GM04503 (cell line): ENCODE measurements at places on chromosomes 16 and 17.

- no peak for DNase-seq
These were observed 6.3 kb upstream of the ERCC4 start for GRCh38 chr16:13913374-13914292.

- no peak for DNase-seq
These were observed 20.2 kb downstream of the TENT4B start for GRCh38 chr16:50173316-50173715.

- DNase-seq, result no peak
These were observed 4.7 kb upstream of the MRPS34 start for GRCh38 chr16:1777375-1778199.

DNA sequence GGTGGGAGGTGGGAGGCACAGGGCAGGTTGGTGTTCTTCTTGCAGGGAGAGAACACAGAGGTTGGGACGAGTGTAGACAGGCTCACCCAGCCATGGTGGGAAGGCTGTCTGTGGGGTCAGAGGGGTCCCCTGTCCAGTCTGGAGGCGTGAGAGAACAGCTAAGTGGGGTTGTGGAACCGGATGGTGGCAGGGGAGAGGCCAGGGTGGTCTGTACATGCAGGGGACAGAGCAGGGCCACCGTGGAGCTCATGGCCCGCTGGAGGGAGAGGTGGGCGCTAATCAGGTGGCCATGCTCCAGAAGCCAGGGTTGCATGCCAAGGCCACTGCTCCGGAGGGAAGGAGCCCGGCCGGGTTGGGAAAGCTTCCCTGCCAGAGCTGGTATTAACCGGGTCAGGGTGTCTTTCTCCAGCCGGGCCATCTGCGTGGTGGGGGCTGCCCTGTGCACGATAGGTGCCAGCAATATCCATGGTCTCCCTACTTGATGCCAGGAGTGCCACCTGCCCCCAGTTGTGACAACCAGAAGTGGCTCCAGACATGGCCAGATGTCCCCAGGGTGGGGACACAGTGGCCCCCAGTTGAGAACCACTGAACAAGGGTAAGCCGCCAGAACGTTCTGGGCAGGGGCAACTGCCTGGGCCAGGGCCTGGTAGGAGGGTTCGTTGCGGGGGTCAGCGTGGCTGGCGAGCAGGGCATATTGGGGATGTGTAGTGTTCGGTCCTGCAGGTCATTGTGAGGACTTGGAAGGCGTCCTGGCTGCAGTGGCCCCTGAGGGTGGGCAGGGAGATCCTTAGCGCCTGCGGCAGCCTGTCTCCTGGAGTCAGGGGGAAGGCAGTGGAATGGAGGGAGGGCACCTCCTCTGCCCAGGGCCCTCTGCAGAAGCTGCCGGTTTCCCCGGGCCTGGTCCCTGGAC, 5.1 kb downstream of the SNN start:
- DNase-seq, result no peak

GRCh38 chr16:87728026-87728425, 37.8 kb downstream of the KLHDC4 start:
- DNase-seq, result no peak

- DNase-seq, result no peak
These were observed 228.0 kb downstream of the C16orf78 start for GRCh38 chr16:49601576-49601975.

DNA sequence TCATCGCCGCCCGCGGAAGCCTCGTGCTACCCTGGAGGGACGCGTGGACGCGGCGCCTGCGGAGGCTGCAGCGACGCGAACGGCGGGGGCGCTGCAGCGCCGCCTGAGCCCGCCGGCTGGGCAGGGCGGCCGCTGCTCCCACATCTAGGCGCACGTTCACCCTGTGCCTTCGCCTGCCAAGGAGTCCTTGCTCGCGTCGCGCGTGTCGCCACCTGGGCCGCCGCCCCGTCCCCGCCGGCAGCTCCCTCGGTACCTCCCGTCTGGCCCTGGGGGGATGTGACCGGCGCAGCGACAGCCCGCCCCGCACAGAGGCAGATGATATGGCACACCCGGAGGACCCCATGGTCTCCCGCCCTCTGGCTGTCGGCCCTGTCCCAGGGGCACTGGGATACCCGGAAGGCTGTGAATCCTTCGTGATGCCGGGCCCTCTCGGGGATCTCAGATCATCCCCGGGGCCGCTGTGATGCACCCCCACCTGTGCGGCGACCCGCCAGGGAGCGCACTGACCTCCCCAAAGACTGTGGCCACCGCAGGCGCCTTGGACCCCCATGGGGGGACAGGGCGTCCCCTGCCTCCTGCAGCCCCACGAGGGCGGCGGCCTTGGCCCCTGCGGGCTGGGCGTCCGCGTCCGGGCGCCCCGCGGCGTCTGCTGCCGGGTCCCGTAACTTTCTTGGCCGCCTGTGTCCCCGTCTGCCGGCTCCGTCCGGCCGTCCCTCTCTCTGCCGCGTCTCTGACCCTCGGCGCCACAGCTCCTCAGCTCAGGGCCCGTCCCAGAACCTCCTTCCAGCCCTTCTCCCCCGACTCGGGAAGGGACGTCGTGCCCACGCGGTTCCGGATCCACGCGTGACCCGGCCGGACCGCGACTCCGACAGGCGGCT, 689 bp upstream of the TBC1D24 start:
- no peak for DNase-seq

GRCh38 chr17:69854225-69854780, 220.7 kb upstream of the KCNJ16 start:
- DNase-seq, result no peak

DNA sequence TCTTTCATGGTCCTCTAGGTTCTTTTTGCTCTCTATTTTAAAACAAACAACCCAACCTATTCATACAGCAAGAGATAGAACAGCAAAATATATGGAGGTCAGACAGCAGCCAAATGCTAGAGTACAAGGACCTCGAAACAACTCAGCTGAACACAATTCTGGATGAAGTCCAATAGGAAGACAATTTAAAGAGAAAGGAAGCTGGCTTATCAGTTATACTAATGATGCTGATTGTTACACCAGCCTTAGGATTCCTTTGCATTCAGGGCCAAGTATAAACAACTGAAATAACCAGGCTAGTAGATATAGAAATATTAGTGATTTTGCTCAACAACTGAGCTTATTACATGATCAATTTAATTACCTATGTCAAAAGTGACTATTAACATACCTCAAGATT, 2.5 kb downstream of the SSH2 start:
- DNase-seq, result no peak

GRCh38 chr17:39787743-39788484, 50.2 kb downstream of the GRB7 start:
- no peak for DNase-seq

GRCh38 chr17:17564323-17564722, 27.2 kb downstream of the PEMT start:
- DNase-seq, result no peak

GRCh38 chr17:67606896-67607604, 110.7 kb upstream of the NOL11 start:
- DNase-seq, result no peak

- peak; percentile 0 for DNase-seq
These were observed 417.1 kb downstream of the TMEM114 start for GRCh38 chr16:8173111-8173644.

DNA sequence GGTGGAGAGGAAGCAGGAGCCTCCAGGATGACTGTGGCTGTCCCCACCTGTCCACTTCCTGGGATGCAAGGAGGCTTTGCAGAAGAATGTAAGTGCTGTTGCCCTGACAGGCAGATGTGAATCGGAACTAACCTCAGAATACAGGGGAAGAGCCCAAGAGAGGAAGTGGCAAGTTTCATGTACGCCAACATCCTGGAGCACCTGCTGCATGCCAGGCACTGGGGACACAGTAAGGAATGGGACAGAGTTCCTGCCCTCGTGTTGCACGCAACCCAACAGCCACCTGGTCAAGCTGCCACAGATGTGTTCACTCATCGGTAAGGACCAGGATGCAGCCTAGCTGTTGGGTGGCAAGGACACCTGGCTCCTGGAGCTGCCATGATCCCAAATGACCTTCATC, 98.6 kb upstream of the RPL38 start:
- no peak for DNase-seq

DNA sequence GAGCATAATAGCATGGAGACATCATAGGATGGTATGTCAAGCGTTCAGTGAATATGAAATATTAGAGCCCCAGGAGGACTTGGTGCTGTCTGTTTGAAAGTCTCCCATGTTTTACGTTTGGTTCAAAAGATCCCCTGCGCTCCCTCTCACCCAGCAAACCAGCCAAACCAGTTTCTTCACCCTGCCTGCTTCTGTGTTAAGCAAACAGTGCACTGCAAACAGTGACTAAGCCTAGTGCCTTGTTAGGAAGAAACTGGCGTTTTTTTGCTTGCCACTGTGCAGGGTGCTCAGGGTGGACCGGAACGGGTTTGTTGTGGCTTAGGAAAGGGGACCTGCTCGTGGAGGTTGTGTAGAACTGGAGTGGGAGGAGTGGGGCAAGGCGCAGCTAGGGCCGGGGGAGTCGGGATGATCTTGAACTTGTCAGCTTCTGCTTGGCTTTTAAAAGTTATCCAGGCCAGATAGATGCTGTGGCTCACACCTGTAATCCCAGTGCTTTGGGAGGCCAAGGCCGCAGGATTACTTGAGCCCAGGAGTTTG, 7.7 kb downstream of the CDH1 start:
- DNase-seq, result no peak

GRCh38 chr17:9371019-9371418, 204.6 kb downstream of the STX8 start:
- DNase-seq, result peak; percentile 63

GRCh38 chr16:77137045-77137444, 53.9 kb upstream of the MON1B start:
- DNase-seq, result no peak

- DNase-seq, result peak; percentile 81
These were observed 9.0 kb downstream of the STAT5B start for GRCh38 chr17:42266918-42267766.

DNA sequence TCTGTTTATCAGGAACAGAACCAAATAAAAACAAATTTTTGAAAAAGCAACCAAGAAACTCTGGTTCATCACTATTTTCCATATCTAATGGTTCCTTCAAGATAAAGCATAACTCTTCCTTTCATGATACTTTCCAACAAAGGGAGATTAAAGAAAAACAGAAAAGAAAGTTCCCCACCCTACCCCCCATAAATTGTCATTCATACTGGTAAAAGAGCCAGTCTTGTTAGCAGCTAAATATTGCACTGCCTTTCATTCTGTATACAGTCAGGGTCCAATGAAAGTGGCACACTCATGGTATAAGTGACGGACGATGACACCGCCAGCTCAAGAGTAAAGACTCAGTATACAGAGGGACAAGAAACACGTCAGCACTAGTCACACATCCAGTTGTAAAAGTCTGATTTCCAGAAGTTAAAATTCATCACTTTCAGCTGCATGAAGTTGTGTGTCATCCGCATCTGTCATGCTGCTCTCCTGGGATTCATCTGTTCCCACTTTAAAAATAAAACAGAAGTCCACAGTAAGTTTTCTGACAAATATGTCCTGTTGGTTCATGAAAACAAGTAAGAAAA, 68.5 kb downstream of the CDC27 start:
- peak; percentile 56 for DNase-seq

- DNase-seq, result peak; percentile 74
These were observed 11.3 kb upstream of the CHST6 start for GRCh38 chr16:75506574-75506973.

DNA sequence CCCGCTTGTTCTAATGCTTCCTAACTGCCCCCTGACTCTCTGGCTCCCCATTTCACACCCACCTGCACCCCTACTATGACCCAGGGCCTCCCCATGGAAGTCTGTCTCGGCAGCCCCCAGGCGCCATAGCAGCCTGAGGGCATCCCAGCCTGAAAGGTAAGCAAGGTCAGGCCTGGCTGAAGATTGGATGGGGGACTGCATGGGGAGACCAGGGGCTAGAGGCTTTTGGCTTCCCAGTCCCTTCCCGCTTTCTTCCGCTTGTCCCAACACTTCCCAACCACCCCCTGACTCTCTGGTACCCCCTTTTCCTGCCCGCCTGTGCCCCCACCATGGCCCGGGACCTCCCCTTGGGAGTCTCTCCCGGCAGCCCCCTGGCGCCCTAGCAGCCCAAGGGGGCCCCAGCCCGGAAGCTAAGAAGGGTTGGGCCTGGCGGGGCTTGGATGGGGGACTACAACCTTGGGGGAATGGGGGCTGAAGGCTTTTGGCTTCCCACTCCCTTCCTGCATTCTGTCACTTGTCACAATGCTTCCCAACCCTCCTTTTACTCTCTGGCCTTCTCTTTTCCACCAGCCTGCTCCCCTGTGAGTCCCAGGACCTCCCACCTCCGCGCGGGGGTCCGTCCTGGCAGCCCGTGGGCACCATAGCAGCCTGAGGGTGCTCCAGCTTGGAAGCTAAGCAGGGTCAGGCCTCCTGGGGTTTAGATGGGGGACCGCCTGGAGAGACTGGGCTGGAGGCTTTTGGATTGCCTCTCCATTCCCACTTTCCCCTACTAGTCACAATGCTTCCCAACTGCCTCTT, 2288.4 kb downstream of the TP53TG3F start:
- DNase-seq, result no peak

DNA sequence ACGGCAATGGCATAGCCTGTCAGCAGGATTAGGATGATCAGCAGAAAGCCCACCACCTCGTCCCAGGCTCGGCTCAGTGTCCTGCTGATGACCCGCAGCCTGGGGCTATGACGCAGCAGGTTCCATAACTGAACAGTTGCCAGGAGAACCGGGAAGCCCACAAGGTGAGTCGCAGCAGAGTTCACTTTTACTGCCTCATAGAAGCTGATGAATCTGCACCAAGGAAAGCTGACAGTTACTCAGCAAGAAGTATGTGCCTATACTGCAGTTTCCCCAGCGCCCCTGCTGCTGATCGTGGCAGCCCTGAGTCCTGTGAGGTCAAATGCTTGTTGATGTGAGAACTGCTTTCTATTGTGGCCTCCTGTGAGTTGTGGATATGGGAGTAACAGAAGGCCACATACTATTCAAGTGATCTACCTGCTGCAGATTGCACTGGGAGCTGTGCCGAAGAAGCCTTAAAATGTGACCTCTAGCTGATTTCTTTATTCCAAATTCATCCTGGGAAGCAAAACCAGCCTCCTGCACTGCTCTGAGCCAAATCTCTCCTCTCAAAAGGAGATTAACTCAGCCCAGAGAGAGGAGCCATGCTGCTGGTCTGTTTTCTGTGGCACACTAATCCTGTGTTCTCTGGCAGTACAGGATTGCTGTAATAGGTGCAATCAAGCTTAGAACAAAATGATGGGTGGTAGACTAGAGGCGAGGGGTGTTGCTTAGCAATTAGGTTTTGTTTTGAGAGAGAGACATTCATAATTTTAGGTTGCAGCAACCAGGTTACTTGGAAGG, 38.8 kb downstream of the IST1 start:
- no peak for DNase-seq

GRCh38 chr17:2442166-2442565, 41.3 kb upstream of the MNT start:
- no peak for DNase-seq

GRCh38 chr17:1328437-1328836, 49.0 kb downstream of the TRARG1 start:
- DNase-seq, result no peak

DNA sequence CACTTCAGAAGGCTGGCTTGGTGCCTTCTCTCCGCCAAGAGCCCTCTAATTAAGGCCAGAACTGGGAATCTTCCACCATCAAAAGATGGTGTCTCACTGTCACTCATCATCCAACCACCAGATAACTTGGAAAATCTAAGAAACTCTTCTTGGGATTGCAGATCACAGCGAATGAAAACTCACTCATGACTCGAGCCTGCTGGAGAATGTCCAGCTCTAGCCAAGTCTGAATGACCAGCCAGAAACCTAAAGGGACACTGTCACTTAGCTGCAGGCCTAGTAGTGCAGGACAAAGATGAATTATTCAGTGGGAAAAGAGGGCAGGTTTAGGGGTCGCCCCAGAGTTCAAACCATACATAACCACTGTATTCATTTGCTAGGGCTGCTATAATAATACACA, 107.8 kb downstream of the XYLT1 start:
- DNase-seq, result no peak

GRCh38 chr17:37761059-37761458, 16.2 kb upstream of the HNF1B start:
- no peak for DNase-seq
